Stimulated activated CD4-positive, alpha-beta T cell treated with anti-CD3 and anti-CD28 coated beads, Interleukin-12 subunit alpha, Interleukin-12 subunit beta, amount 100 ng/mL, for 24 hours (primary cell): ENCODE measurements at places on chromosomes 5 and 9.

- DNase-seq, result no peak
Measured at GRCh38 chr5:88183255-88183654, 85.4 kb downstream of the TMEM161B start.

DNA sequence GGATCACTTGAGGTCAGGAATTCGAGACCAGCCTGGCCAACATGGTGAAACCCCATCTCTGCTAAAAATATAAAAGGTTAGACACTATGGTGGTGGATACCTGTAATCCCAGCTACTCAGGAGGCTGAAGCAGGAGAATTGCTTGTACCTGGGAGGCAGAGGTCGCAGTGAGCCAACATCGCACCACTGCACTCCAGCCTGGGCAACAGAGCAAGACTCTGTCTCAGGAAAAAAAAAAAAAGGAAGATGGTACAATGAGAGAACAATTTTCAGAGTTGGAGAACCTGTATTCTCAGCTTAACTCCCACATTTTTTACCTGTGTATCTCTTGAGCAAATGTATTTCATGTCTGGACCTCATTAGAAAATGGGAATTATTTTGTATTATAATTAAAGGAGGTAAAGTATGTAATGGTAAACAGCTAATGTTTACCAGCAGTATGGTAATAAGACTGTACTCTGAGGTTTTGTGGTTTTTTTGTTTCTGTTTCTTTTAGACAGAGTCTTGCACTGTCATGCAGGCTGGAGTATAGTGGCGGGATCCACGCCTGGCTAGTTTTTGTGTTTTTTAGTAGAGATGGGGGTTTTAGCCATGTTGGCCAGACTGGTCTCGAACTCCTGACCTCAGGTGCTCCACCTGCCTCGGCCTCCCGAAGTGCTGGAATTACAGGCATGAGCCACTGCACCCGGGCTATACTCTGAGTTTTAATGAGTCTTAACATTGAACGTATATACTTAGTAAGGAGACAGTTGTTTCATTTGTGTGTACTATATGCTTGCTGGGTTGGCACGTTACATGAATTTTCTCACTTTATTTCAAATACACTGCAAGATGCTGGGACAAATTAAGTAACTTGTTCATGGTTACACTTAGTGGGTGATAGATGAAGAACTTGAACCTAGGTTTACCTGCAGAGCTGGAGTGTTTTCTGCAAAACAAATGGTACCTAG is 16.2 kb downstream of the UHRF2 start:
- DNase-seq, result no peak

DNA sequence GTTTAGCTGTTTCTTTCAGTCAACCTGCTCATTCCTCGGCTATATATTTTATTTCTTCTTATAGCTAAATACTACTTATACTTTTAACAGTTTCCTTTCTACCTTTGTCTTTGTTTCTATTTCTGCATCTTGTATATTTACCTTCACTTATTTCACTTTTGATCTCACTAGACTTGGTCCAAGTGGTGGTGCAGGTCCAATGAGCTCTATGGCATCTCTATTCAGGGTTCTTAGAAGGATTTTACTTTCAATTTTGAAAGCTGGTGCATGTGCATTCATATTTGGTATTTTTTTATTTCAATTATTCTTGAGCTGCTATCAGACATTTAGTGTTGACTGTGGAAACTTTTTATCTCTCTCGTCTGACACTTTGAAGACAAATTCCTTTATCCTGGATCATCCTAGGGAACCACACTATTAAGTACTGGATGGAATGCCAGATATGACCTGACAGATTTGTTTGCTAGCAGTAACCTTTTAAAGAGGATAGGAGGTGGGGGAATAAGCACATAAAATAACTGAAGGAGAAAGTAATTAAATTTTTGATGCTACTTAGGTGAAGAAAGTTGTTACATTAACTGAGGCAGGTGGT is 123.1 kb upstream of the PJA2 start:
- no peak for DNase-seq

DNA sequence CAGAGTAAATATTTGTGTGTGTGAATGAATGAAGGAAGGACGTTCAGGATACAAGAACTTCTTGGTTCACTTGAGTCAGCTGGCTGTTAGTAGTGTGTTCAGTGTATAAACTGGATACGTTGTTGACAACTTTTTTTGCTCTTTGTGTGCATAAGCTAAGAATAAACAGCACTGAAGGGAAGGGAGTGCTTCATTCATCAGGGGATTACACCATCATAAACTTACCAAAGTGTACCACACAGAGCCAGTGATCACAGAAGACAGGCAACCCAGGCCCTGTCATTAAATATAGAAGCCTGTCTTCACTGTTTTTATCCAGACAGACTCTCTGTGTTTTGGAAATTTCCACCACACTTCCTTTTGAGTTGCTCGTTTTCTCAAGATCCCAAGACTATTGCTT is 55.5 kb upstream of the MEF2C start:
- DNase-seq, result no peak

- DNase-seq, result no peak
Measured at GRCh38 chr5:77282337-77283027, 72.0 kb downstream of the PDE8B start.

DNA sequence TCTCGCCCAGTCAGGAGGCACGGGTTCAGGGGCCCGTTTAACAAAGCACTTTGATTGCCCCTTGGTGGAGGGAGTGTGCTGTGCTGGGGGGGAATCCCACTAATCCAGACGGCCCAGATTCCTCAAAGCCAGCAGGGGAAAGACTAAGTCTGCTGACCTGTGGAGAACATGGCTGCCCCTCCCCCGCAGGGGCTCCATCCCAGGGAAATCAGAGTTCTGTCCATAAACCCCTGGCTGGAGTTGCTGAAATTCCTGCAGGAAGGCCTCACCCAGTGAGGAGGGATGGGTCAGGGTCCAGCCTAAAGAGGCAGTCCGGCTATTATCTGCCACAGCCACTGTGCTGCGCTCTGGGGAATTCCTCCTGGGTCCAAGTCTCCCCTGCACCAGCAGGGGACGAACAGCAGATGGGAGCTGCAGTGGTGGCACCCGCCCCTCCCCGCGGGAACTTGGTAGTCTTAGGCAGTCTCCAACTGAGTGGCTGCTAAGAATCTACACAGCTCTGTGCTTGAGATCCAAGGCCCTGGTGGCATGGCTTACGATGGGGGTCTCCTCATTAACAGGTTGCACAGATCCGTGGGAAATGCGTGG is 174.0 kb upstream of the DAB2 start:
- DNase-seq, result no peak

- no peak for DNase-seq
Measured at GRCh38 chr9:79719021-79719420, 147.3 kb downstream of the TLE4 start.

DNA sequence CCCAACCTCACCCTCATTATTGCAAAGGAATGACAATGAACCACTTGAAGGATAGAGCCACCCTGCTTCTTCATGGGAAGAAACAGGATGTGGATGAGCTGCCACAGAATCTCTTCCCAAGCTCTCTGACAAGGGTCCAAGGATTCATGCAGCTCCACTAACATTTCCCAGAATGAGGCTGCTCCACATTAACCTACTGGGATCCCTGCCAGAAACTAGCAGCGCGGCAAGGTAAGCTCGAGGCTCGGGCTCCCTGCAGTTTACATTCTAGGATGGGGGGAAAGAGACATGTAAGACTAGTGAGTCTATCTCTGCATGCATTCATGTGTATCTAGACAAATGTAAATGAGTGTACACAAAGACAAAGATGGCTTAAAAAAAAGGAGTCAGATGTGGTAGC is 12.1 kb downstream of the DCAF12 start:
- DNase-seq, result no peak

DNA sequence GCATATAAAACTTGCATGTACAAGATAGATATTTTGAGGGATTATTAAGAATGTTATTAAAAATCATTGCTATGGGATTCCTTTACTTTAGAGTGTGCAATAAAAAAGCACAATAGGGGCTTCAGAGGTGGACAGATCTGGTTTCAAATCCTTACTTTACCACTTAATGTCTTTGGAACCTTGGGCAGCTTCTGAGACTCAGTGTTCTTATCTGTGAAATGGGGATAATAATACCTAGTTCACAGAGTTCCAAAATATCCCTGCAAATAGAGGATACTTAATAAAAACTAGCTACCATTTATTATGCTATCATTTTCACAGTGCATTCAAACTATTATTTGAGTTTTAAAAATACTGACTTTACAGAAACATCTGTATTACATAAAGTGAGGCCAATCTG is 23.3 kb upstream of the PANK3 start:
- no peak for DNase-seq

- DNase-seq, result no peak
Measured at GRCh38 chr9:114902786-114903524, 27.4 kb downstream of the TNFSF8 start.

DNA sequence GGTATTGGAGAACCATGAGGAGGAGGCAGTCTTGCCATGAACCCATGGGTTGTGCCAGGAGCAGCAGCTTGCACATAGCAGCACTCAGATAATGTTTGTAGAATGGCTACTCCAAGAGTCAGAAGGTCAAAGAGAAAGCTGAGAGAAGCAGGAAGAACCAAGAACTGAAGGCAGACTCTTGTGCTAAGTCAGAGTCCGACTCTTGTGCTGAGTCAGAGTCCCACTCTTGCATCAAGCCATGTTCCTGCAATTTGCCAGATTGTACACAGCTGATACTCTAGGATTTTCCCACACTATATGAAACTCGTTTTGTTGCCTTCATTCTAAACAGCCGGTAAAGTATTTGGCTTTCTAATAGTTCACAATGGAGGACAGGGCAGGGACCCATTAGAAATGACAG is 26.2 kb upstream of the HSPA9 start:
- DNase-seq, result no peak

DNA sequence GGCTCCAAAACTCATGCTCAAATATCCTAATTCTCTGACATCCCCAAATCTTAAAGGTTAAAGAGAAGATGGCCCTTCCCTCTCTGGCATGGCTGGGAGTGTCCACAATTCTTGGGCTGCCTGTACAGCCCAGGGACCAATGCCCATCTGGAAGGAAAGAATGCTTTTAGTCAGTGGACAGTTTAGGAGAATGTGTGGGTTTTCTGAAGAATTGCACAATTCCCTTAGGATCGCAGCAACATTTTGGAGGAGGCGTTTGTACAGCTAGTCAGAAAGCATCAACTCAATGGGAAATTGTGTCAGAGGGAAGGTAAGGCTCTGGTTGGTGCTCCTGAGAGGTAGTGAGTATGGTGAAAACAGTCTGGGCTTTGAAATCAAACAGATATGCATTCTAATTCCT is 15.0 kb downstream of the FAM193B start:
- DNase-seq, result no peak

GRCh38 chr5:148780711-148781110 is 45.7 kb upstream of the ADRB2 start:
- DNase-seq, result no peak

DNA sequence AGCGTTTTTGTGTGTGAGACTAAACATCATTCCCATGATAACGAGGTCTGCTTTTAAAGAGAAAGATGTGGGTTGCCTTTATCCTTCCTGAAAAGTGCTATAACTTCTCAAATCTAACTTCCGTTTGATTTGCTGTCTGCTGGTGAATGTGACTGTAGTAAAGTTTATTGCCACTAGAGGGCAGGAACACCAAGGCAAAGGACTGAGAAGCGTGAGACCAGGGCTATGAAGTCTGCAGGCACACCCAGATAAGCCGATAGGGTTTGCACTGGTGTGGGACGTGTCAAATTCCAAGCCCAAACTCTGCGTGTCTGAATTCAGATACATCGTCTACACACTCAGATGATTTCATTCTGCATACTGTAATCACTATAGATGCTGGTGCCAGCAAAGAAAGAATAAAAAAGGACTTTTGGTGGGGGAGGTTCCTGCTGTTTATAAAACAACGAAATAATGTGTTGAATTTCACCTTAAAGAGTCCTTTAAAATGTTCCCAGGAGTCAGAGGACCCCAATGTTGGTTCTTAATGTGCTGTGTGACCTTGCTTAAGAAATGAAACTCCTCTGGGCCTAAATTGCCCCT is 87.2 kb downstream of the PTTG1 start:
- DNase-seq, result peak; percentile 52

GRCh38 chr5:24381861-24382489 is 262.8 kb downstream of the CDH10 start:
- no peak for DNase-seq

DNA sequence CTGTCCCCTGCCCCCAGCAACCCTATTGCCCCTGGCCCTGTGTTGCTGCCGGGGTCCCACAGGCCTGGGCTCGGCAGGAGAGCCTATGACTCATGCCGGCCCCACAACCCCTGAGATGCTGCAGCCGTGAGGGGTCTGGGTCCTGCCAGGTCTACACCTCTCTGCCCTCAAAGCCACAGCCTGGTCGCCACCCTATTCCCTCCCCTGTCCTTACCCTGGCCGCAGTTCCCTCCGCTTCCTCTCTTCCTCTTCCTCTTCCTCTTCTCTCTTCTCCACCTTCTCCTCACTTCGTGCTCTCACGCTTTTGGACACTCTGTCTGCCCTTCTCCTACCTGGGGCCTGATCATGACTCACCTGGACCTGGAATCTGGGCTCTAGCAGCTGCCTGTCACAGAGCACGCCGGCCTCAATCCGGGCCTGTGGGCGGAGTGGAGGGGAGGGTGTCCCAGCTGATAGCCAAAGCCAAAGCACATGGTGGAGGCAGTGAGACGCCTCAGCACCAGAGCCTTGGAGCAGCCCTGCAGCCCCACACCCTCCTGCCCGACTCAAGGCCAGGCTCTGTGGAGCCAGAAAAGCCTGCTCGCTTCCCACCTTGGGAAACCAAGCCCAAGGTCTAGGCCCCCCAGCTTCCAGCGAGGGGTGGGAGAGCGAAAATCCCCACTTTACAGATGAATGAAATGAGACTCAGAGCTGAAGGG is 26.8 kb upstream of the CSF1R start:
- DNase-seq, result no peak
